Suprapubic skin (tissue), 4 donors: ENCODE measurements at places on chromosomes 3 and 15. TPM values are rescaled to one million over a fixed set of nuclear protein-coding genes. Genes with fewer than 3 reads are reported as not detected.

DNA sequence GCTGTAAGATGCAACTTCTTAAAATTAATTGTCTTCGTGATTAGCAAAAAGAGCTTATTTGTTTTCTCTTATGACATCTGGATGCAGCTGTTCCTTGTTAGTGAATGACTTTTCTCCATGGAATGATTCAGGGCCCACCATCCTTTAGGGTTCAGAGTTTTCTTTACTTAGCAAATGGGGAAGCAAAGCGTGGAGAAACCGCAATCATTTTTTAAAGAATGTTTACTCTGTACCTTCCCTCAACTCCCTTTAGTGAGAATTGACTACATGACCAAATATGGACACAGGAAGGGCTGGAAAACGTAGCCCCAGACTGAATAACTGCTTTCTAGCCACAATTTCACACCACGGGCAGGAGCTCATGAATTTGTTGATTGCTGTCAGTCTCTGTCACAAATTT is 130.1 kb downstream of the EDEM1 start:
- no peak for DNase-seq
- no peaks in the 10 kb centered on the region for H3K4me1 ChIP-seq
- H3K27me3 ChIP-seq = no peaks in the 10 kb centered on the region
- H3K4me3 ChIP-seq = no peak overlapping the region
- no peaks in the 10 kb centered on the region for H3K36me3 ChIP-seq

GRCh38 chr3:142424754-142425153 is 23.1 kb downstream of the XRN1 start:
- H3K4me3 ChIP-seq = no peak overlapping the region
- H3K27me3 ChIP-seq = no peaks in the 10 kb centered on the region
- H3K36me3 ChIP-seq = peaks cover 60% of the 10 kb centered on the region

The RASGRP1 gene
- 14.4 TPM for total RNA-seq

The SOX14 gene
- total RNA-seq = not detected

The LRRN1 gene
- total RNA-seq = 1.1 TPM
